Suppressor macrophage treated with lipopolysaccharide for 4 hours (primary cell): ENCODE measurements at places on chromosomes 5 and 9.
A peak's percentile ranks its signal among the peaks of the same experiment; 100 is the strongest.

DNA sequence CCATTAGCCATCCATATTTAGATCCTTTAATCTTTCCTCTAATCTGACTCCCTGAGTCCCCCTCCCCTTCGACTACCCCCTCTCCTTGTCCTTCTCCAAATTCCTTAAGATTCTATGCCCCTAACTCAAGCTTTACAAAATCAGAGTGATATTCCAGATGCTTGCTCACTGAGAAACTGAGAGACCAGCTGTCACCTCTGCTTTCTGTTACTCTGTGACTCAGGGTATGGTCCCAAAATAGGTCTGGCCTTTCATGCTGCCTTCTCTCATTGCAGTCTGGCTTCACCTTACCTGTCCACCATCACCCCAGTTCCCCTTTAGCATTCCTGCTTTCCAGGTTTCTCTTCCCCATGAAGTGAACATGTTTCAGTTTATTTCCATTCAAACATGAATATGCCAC, 383.3 kb upstream of the SLC30A5 start:
- no peak for DNase-seq

GRCh38 chr5:136213919-136214493, 21.0 kb upstream of the SMIM32 start:
- no peak for DNase-seq

DNA sequence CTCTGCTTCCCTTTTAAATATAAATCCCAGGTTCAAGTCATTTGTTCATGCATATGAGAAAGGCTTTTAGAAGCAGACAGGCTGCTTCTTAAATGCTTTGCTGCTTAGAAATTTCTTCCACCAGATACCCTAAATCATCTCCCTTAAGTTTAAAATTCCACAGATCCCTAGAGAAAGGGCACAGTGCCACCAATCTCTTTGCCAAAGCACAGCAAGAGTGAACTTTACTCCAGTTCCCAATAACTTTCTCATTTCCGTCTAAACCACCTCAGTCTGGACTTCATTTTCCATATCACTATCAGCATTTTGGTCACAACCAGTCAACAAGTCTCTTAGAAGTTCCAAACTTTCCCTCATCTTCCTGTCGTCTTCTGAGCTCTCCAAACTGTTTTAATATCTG, 679.8 kb upstream of the FTMT start:
- DNase-seq, result no peak

DNA sequence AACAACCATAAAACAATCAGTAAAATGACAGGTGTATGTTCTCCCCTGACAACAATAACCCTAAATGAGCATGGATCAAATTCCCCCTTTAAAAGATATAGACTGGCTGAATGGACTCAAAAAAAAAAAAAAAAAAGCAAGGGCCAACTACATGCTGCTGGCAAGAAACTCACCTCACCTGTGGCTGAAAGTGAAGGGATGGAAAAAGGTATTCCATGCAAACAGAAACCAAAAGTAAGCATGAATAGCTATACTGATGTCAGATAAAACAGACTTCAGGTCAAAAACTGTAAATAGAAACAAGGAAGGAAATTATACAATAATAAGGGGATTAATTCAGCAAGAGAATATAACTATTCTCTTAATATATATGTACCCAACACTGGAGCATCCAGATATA, 54.2 kb upstream of the SSBP2 start:
- DNase-seq, result no peak

- peak; percentile 49 for DNase-seq
Measured at GRCh38 chr5:135452321-135453030, at the start of gene TIFAB. Gene TIFAB, minus strand, starts transcription at chr5:135452351. Its CDS starts 2,412 bp downstream, at chr5:135449939.

DNA sequence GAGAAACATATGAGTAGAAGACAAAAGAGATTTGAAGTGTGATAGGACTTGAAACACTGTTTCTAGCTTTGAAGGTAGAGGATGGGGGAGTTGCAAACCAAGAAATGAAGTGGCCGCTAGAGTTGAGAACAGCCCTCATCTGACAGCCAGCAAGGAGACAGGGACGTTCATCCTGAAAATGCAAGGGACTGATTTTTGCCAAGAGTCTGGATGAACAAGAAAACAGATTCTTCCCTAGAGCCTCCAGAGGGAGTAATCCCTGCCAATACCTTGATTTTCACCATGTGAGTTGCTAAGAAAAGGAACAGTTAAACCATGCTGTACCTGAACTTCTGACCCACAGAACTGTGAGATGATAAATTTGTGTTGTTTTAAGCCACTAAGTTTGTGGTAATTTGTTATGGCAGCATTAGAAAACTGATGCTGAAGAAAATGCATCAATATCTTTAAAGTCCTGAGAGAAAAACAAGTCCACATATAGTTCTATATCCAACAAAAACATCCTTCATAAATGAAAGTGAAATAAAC, 154.0 kb upstream of the ADAMTSL1 start:
- no peak for DNase-seq
